ENCODE measurements at places on chromosomes 5 and 9.

GRCh38 chr5:28483327-28484025 is 1445.1 kb upstream of the CDH9 start:
- no peak for DNase-seq

GRCh38 chr5:73917891-73918290 is 291.9 kb downstream of the ARHGEF28 start:
- no peak for DNase-seq

DNA sequence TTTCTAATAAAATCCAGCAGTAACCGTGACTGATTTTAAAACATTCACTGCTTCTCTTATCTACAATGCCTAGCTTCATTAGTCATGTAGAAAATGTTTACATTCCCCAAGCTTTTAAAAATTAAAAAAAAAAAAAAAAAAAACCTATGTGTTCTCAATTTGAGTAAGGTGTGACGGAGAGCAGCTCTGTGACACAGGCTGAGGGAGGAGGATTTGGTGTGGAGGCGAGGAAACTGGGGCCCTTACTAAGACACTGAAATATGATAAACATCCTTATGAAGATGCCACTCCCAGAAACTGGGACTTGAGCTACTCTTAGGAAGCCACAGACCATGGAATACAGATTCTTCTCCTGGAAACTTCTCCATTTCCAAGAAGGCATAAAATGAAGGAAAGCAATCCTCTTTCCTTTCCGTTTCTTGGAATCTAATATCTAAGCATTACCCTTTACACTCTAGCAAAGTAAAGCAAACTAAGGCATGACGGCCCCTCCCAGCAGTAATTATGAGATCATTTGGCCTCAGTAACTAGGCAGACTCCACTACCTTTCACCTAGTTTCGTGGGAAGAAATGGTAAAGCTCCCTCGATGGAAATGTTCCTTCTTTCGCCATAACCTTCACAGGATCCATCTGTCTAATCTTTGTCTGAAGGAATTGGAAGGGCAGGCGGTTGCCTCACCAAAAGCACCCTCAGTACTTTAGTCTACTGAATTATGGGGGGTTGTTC is 23.5 kb downstream of the GRAMD2B start:
- no peak for DNase-seq

DNA sequence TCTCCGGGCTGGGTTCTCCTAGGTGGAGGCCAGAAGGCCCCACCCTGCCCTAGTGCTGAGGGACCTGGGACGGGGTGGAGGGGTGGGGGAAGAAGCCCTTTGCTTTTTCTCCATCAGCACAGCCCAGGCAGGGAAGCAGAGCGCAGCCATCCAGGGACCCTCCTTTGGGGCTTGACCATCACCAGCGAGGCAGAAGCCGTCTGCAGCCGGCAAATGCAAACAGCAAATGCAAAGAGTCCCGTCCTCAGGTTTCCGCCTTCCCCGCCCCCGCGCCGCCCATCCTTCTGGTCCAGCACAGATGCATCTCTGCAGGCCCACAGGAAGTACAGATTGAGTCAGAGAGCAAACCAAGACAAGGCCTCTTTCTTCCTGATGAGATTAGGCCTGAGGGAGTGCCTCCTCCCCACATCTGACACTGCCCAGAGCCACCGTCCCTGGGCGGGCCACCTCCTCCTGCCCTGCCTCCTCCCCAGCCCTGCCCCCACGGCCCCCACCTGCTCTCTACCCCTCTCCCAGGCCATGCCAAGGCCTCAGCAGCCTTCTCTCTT is 23.4 kb downstream of the CORO2A start:
- no peak for DNase-seq

DNA sequence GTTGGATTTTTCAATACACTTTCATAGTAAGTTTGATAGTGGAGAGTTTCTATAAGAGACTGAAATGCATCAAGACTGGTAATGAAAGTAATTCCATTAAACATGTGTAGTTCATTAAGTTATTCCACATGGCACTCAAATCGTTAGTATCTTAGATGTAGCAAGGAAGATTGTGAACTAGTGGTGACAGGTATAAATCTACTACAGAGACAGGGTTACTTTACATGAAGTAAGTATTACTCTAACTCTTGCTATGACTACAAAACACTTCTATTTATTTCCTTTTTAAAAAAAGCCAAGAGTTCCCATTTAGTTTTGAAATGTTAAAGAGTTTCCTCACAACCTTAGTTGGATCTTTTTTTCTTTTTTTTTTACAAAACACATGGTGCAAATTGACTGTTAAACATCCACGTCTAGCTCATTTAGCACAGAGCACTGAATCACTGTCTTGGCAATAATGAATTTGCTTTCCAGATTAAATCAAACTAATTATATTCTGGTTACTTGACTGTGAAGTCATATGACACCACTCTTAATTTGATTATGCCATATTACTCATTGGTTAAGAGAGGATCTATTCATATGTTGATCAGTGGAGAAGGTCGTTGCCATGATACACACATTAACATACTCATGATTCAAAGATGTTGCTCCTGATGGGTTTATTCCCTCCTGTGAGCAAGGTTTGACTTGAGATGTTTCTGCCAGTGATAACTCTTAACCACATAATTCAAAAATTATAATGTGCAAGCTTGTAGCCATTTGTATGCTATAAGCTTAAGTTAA is 644.8 kb downstream of the EFNA5 start:
- no peak for DNase-seq

- DNase-seq = no peak
Observed at GRCh38 chr9:130543368-130543767, 36.0 kb upstream of the FUBP3 start.

DNA sequence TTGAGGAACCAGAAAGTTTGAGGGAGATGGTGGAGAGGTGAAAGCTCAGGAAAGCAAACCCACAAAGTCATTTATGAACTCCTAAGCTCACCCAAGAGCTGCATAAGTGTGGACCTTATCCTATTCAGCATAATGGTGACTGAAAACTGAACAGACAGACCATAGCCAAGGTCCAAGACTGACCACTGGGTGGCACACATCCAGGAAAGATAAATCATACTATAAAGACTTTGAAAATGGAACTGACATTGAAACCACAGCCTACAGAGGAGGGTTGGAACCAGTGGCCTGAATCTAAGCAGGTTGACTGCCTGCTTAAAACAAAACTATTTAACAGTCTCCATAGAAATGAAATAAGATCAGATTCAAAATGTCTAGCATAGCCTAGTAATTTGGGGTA is 121.0 kb upstream of the RGS7BP start:
- DNase-seq = no peak

DNA sequence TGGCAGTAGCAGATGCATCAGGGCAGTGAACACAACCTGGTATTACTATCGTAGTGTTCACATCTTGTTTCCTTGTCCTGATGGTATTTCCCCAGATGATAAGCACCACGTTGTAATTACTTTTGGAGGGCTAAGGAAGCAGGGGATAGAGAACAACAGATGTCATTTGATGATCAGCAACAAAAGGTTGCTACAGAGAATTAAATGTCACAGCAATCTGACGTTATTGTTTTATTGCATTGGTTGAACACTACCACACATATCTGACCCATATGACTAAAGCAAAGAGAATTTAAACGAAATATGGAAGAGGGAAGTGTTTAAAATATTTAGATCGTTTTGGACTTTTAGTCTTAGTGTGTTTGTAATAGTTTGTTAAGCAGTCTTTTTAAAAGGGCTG is 408.3 kb downstream of the SH3GL2 start:
- DNase-seq = no peak

DNA sequence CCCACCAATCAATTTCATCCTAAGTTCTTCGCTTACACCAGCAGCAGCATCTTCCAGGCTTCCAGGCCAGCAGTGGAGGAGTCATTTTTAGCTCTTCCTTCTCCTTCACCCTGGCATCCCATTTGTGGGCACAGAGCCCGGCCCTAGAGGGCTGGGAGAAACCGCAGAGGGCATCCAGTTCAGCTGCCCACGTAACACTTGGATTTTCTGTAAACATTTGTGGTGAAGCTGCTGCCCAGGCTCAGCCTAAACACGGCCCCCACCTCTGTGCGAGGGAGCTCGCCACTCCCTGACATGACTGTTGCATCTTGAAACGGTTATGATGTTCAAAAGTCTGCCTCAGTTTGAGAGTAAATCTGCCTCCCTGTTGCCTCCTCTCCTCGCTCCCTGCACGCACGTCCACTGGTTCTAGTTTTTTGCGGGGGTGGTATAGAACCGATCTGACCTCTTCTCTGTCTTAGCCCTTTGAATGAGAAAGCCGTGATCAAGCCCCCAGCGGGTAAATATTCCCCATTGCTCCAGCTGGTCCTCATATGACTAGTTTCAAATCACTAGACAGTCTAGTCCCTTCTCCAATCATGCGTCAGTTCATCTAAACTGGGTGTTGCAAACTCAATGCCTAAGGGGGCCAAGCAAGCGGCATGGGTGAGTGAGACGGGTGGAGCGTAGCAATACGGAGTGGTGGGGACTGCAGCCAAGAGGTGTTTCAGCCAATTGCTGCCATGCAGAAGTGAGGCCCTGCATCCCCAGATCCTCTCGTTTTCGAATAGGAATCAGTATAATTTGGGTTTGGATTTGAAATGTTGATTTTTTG is 34.9 kb upstream of the N4BP3 start:
- DNase-seq = no peak

DNA sequence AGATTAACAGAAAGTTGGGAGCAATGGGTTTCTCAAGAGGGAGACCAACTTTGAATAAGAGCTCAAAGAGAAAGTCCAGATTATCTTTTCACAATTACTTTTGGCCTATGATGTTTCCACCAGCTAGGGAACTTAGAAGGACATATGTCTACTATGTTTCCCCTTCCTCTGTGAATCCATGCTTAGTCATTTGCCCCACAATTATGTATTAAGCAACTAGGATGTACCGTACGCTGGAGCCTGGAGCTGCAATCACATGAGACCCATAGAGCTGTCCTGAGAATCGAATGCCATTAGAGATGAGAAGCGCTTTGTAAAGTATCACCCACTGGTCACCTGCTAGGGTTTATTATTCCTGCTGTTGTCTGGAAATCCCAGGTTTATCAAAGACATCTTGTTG is 78.8 kb downstream of the PDE6A start:
- DNase-seq = peak; percentile 39

GRCh38 chr9:132639322-132639721 is 30.5 kb downstream of the DDX31 start:
- DNase-seq = no peak

GRCh38 chr9:110949081-110949480 is 89.2 kb downstream of the LPAR1 start:
- no peak for DNase-seq

DNA sequence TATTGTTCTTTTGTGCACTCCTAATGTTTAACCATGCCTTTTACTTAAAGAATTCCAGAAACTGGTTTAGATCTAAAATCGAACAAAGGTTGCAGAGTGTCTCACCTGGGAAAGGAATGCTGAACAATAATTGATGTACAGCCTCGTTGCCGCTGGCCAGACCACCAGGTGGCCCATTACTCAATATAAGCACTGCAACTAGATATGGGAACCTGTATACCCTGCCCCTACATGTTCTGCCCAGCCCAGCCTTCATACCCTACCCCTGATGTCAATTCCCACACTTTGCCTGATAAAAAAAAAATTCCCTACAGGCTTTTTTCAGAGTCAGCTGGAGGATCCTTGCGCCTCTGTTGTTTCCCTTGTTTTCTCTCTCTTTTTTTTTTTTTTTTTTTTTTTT is 13.8 kb downstream of the HINT1 start:
- no peak for DNase-seq
